Astrocyte (in vitro differentiated cells and primary cell): ENCODE measurements at places on chromosomes 12 and 14. TPM values are rescaled to one million over a fixed set of nuclear protein-coding genes. Genes with fewer than 3 reads are reported as not detected.

DNA sequence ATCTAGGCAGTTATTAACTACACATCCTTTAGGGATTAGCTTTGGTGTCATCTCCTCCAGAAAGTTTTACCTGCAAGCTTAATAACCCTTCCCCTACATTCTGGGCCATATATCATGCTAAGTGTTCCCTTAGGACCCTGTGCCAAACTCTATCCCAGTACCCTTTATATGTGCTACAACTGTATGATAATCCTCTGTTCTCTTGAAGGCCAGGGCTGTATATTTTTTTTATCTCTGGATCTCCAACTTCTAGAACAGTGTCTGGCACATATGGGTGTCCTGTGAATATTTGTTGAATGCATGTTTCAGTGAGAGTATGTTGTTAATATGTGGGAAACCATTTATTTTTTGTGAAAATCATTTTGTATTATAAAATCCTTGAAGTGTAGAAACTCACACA lies 106.7 kb downstream of the PPM1A start:
- peaks cover 6% of the 10 kb centered on the region for H3K27me3 ChIP-seq
- DNase-seq: no peak
- H3K27ac ChIP-seq: no peak overlapping the region
- H3K36me3 ChIP-seq: no peaks in the 10 kb centered on the region
- H3K4me3 ChIP-seq: no peak overlapping the region

DNA sequence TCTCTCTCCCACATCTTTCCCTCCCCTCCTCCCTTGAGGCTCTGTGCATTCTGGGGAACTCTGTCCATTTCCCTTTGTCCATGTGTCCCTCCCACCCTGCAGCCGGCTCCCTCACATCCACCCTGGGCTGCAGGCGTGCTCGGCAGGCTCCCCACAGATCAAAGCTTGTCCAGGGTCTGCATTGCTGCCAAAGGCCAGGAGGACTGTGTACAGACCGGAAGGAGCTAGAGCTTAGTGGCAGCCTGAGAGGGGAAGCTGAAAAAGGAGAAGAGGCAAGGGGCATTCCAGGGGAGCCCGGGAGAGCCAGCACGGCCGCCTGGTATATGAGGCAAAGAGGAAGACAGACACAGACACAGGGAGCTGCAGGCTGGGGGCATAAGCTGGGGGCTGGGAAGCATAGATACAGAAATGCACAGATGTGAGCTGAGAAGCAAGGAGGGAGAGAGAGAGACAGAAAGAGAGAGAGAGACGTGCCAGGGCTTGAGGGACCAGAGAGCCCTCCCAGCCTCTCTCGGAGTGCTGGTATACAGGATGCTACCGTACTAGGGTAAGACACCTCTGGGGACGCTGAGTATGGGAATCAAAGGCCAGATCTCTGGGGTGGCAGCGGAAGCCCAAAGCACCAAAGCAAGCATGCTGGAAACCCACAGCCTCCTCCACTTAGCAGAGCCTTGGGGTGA lies 3.3 kb downstream of the CD4 start:
- no peak overlapping the region for H3K4me3 ChIP-seq
- peaks cover 9% of the 10 kb centered on the region for H3K4me1 ChIP-seq
- DNase-seq: no peak
- H3K27me3 ChIP-seq: peaks cover 6% of the 10 kb centered on the region

DNA sequence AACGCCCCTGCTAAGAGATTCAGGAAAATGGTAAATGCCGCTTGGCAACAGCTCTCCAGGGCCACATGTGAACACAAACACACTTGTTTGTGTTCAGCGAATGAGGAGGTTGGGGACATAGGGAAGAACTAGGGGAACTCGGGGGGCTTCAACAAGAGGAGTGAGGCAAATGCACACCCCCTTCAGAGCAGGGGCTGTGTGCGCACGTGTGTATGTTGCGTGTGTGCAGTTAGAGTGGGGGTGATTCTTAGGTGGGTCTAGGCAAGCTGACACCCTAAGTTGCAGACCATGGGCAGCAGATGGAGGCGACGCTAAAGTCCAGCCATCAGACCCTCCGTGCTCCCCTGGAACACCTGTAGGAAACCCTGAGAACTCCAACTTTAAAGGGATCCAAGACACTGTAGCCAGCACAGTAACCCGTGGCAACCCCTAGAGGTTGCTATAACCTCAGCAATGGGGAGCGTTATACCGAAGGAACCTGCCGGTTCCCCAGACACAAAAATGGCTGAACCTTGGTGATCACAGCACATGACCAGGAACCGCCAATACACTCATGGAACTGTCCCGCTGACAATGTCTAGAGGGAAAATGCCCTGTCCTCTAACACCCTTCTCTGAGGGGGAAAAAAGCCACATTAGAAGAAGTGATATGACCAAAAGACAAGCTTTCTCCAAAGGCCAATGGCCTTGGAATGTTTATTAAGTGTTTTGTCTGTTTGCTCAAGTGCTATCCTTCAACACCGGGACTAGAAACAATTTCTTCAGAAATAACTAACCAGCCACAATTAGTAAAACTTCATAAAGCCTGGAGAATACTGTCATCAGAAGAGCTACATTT lies 86.5 kb upstream of the CEP83 start:
- no peak overlapping the region for H3K4me3 ChIP-seq
- no peaks in the 10 kb centered on the region for H3K4me1 ChIP-seq
- no peak overlapping the region for H3K27ac ChIP-seq
- DNase-seq: peak; percentile 52
- peaks cover 5% of the 10 kb centered on the region for H3K27me3 ChIP-seq

DNA sequence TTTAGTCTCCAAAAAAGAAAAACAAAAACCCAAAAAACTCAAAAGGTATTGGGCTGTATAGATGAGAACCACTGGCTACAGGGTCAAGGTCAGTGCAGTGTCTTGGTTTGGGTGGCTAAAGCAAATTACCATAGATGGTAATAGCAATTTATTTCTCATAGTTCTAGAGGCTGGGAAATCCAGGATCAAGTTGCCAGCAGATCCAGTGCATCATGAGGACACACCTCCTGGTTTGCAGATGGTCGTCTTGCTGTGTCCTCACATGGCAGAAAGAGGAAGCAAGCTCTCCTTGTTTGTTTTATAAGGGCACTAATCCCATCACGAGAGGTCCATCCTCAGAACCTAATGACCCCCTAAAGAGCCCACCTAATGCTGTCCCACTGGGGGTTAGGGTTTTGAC lies 11.2 kb downstream of the COX14 start:
- no peaks in the 10 kb centered on the region for H3K4me1 ChIP-seq
- no peak overlapping the region for H3K27ac ChIP-seq
- DNase-seq: no peak
- no peak overlapping the region for H3K4me3 ChIP-seq
- H3K36me3 ChIP-seq: peaks cover 9% of the 10 kb centered on the region
- no peaks in the 10 kb centered on the region for H3K27me3 ChIP-seq

DNA sequence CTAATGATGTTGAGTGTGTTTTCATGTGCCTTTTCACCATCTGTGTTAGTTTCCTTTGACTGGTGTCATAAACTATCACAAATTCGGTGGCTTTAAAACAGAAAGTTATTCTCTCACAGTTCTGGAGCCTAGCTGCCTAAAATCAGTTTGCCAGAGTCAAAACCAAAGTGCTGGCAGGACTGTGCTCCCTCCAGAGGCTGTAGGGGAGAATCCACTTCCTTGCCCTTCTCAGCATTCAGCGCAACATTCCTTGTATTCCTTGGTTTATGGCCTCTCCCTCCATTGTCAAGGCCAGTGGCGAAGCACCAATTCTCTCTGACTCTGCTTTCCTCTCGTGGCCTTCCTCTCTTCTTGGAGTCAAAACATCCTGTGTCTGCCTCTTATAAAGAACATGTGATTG lies 174.2 kb upstream of the PDE3A start:
- H3K27me3 ChIP-seq: no peaks in the 10 kb centered on the region
- no peak overlapping the region for H3K4me3 ChIP-seq
- no peak overlapping the region for H3K27ac ChIP-seq
- H3K36me3 ChIP-seq: no peaks in the 10 kb centered on the region
- no peaks in the 10 kb centered on the region for H3K4me1 ChIP-seq

The RHOF gene
- 28.0 and 31.9 TPM in 2 replicates for total RNA-seq

GRCh38 chr14:84129007-84129406 lies 1400.9 kb upstream of the FLRT2 start:
- H3K4me1 ChIP-seq: no peaks in the 10 kb centered on the region
- no peak overlapping the region for H3K27ac ChIP-seq
- no peaks in the 10 kb centered on the region for H3K27me3 ChIP-seq
- H3K4me3 ChIP-seq: no peak overlapping the region
- H3K36me3 ChIP-seq: no peaks in the 10 kb centered on the region

The ZBTB25 gene
- total RNA-seq: 9.5 and 9.7 TPM in 2 replicates
